GM13976 (cell line): ENCODE measurements at places on chromosomes 12 and 14.
A peak's percentile ranks its signal among the peaks of the same experiment; 100 is the strongest.

DNA sequence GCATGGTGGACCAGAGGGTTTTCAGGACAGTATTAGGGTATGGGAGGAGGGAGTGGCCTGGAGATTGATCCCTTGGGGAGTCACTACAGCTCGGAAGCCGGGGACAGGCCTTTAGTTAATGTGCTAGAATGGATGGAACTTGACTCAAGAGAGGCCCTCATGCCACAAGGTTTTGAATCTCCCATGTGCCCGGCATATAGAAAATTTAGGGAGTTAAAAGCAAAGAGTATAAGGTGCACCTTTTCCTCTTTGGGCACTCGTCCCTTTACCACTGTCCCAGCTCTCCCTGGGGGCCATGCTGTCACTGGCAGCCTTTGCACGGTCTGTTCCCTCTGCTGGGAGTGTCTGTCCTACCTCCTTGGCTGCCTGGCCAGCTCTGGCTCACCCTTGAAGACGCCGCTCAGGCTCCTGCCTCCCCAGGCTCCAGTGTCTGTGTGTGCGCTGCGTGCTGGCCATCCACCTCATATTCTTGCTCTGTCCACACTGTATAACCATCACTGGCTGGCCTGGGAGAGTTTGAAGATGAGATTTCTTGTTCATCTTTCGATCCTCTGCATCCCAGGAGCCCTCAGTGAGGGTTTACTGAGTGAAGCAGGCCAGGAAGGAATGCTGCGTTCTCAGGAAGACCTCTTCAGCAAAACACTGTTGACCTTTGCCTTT is 161.3 kb downstream of the ZFP36L1 start:
- DNase-seq: no peak

GRCh38 chr14:64442300-64442988 is 22.9 kb upstream of the AKAP5 start:
- no peak for DNase-seq

- DNase-seq: no peak
Measured at GRCh38 chr12:132766380-132767085, 4.9 kb upstream of the ANKLE2 start.

- no peak for DNase-seq
Measured at GRCh38 chr14:101819251-101819990, 57.9 kb downstream of the PPP2R5C start.

DNA sequence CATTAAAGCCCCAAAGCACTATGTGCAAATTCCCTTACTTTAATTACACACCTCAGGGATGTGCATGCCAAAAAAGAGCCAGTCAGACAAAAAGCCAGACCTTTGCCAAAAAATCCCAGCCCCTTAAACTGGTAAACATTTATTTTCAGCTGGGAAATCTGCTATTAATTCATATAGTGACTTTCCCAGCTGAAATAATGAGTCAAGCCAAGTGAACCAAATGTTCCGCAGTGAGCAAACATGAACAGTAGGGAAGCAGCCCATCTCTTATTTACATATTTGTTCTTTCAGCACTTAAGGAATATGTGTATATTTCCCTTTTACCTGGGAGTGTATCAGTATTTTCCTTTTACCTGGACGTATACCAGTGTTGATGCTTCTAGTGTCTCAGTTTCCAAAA is 44.0 kb upstream of the OTX2 start:
- DNase-seq: no peak

- no peak for DNase-seq
Measured at GRCh38 chr12:79933532-79934264, 1.2 kb downstream of the PPP1R12A start.

- no peak for DNase-seq
Measured at GRCh38 chr12:99389751-99390150, 257.8 kb upstream of the GARIN6 start.

DNA sequence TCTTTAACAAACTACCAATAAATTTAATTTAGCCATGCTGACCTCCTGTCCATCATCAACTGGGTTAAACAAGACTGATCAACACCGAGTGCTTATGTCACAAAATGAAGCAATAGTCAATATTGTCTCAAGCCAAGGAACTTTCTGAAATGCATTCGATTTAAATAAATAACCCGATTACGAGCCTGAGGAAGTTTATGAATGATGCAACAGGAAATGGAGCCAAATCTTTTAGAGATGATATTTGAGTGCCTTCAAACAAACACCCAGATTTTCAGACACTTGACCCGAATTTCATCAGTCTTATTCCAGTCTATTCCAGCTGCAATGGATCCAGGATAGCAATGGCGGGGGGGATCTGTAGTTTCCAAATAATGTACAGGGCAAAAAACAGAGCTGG is 27.9 kb downstream of the FAR2 start:
- no peak for DNase-seq

DNA sequence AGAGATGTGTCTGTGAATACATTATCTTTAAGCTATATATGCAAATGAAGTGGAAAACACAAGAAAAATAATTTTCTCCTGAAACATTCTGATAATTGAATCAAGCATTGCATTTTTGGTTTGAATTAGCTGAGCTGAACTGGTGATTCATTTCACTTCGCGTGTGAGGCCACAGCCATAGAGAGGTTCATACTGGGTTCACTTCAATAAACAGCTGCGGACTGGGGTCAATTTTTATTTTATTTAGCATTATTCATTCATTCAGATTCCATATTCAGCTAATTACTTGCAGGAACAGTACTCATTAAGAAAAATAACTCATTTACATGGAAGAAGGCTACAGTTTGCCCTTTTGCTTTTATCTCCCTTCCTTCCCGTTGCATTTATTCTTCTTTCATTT is 195.2 kb upstream of the LRIG3 start:
- no peak for DNase-seq

DNA sequence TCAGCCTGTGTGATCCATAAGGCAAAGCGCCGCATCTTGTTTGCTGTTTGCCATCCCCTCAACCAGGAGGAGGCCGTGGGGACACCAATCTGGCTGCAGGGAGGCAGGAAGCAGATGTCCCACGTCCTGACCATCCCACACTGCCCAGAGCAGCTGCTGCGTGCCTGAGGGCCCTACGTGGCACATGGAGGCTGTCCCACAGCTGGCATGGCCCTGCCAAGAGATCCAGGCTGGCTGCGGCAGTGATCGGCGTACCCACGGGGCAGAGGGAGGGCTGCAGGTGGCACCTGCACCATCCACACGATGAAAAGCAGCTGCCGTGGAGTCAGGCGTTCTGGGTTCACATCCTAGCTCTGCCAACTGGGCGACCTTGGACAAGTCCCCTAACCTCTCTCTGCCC is 42.0 kb downstream of the NCOR2 start:
- no peak for DNase-seq

- DNase-seq: no peak
Measured at GRCh38 chr12:70186436-70186835, 56.8 kb upstream of the CNOT2 start.

GRCh38 chr12:129351481-129351880 is 498.2 kb downstream of the GLT1D1 start:
- no peak for DNase-seq

- no peak for DNase-seq
Measured at GRCh38 chr12:81450920-81451739, 308.0 kb downstream of the PPFIA2 start.

GRCh38 chr14:100391724-100392123 is 68.6 kb downstream of the SLC25A47 start:
- no peak for DNase-seq

- DNase-seq: no peak
Measured at GRCh38 chr12:28802706-28803438, 346.2 kb upstream of the FAR2 start.

DNA sequence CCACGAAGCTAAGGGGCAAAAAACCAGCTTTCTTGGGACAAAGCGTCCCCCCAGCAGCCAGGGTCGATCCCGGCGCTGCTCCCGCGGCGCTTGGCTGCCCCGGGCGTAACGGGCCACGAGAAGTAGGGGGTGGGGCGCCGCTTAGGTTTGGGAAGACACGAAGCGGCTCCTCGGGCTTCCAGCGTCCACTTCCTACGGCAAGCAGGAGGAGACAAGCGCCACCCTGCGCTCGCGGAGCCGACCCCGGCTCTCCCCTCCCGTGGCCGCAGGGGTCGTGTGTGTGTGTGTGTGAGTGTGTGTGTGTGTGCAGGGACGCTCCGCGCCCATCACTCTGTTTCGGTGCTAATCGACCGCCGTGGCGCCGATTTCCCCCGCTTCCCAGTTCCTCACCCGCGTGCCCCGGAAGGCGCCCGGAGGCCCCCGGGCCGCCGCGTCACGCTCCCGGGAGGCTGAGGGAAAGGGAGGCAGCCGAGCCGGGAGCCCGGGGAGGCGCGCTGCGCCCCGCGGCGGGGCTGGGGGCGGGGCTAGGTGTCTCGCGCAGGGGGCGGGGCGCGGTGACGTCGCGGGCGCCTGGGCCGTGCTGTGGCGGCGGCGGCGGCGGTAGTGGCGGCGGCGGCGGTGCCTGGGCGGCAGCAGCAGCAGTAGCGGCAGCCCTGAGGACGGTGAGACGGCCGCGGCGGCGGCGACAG is at the start of gene ERC1:
ERC1 (plus strand) TSS at position 563 of the 689 bp plus-strand sequence. CDS start 36,681 bp downstream, outside the sequence.
- DNase-seq: peak; percentile 95

- DNase-seq: no peak
Measured at GRCh38 chr14:92847749-92848148, 53.6 kb downstream of the GOLGA5 start.

GRCh38 chr12:19243551-19243950 is 114.0 kb downstream of the PLEKHA5 start:
- DNase-seq: no peak

- no peak for DNase-seq
Measured at GRCh38 chr14:32189811-32190210, 12.0 kb upstream of the RNU6-7 start.

DNA sequence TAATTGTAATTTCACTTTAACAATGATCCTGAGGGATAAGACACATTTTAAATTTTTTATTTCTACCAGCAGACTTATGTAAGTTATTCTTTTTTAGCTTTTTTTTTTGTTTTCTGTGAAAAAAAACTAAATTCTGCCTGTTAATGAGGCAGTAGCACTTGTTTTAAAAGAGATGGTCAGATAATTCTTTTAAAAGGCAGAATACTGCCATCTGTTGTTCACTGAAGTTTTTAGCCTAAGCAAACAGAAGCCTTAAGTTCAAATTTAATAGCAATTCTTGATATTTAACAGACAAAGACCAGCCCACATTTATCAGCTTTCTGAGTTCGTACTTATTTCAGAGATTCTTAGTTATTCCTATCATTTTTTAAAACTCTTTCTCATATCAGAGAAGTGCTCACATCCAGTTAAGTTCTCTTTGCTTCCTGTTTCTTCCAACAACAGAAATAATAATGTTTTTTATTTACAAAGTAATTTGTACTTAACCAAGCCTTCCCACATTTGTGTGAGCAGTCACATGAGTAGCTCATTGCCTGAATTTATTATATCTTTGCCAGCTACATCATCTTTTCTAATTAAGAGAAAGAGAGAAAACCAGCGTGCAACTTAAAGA is 93.4 kb upstream of the SLCO1C1 start:
- no peak for DNase-seq

DNA sequence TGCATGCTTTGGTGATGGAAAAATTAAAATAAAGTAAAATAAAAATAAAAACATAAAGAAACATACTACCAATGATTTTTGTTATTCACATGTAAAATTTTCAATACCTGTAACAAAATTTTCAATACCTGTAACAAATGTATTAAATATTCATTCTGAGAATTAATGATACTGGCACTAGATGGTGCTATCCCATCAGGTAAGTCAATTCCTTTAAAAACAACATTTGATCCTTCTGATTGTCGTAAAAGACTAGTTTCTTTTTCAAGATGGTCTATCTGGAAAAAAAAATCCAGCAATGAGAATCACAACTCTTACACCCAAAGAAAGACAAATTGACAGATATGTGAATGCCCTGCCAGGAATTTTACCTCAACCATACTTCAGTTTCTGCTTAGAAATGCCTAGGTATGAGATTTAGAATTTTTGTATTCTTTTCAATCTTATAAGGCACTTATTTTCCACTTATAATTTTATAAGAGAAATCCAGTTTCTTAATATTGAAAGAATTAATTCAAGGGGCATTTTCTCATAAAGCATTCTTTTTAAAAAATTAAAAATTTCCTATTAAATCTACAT is 30.7 kb downstream of the CEP290 start:
- DNase-seq: peak; percentile 16

- no peak for DNase-seq
Measured at GRCh38 chr12:61871485-61871810, 388.8 kb upstream of the USP15 start.

DNA sequence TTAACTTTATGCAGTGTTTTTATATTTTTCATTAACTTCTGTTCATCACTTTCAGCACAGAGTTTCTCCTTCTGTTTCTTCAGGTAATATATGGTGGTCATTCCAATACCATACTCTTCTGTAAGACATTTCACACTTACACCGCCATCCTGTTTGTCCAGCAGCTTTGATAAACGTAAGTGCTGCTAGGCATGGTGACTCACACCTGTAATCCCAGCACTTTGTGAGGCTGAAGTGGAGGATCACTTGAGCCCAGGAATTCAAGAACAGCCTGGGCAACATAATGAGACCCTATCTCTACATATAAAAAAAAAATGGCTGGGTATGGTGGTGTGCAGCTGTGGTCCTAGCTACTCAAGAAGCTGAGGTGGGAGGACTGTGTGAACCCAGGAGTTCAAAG is 55.8 kb downstream of the EXOC5 start:
- DNase-seq: no peak

- no peak for DNase-seq
Measured at GRCh38 chr14:75196468-75196867, 20.1 kb upstream of the TMED10 start.

GRCh38 chr12:20778969-20779368 is 31.5 kb upstream of the SLCO1B3 start:
- no peak for DNase-seq

DNA sequence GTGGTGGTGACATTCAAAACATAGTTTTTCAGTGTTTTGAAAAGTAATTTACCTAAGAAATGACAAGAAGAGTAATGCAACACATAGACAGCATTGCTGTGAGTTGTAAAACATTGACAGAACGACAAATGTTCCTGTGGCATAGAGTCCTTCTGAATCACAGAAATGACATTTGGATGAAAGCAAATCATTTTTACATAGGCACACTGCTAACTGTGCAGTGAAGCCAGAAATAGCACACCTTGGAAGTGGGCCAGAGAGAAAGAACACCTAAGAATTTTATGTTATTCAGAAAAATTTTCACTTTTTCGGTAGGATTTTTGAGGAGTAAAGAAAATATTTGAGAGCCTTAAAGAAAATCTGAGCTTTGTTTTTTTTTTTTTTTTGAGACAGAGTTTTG is 100.6 kb downstream of the ANO4 start:
- DNase-seq: no peak

- no peak for DNase-seq
Measured at GRCh38 chr14:99579120-99579836, 24.7 kb downstream of the CCDC85C start.
